BE2C (cell line): ENCODE measurements at places on chromosomes 1 and 21.

GRCh38 chr1:231508941-231509340, 19.5 kb upstream of the TSNAX start:
- DNase-seq, result no peak

DNA sequence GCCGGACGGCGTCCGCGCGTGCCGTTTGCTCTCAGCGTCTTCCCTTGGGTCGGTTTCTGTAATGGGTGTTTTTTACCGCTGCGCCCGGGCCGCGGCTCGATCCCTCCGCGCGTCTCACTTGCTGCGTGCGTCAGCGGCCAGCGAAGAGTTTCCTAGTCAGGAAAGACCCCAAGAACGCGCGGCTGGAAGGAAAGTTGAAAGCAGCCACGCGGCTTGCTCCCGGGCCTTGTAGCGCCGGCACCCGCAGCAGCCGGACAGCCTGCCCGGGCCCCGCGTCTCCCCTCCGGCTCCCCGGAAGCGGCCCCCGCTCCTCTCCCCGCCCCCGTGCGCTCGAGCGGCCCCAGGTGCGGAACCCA, 159.8 kb downstream of the RUNX1 start:
- no peak for DNase-seq

DNA sequence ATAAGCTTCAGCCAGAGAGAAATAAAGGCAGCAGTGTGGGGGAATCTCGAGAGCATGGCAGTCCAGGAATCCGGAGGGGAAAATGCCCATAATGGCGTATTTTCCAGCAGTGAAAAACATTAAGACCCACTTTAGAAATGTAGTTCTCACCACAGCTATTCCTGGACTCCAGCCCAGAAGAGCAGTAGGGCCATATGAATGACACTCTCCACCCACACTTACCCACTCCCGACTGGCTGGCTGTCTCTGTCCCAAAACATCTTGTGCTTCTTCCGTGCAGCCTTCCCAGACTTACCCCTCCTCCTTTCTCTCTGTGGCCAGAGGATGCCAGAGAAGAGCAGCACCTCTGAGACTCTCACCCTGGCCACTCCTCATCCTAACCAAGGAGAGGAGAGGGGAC, 56.4 kb downstream of the TRABD2B start:
- no peak for DNase-seq

DNA sequence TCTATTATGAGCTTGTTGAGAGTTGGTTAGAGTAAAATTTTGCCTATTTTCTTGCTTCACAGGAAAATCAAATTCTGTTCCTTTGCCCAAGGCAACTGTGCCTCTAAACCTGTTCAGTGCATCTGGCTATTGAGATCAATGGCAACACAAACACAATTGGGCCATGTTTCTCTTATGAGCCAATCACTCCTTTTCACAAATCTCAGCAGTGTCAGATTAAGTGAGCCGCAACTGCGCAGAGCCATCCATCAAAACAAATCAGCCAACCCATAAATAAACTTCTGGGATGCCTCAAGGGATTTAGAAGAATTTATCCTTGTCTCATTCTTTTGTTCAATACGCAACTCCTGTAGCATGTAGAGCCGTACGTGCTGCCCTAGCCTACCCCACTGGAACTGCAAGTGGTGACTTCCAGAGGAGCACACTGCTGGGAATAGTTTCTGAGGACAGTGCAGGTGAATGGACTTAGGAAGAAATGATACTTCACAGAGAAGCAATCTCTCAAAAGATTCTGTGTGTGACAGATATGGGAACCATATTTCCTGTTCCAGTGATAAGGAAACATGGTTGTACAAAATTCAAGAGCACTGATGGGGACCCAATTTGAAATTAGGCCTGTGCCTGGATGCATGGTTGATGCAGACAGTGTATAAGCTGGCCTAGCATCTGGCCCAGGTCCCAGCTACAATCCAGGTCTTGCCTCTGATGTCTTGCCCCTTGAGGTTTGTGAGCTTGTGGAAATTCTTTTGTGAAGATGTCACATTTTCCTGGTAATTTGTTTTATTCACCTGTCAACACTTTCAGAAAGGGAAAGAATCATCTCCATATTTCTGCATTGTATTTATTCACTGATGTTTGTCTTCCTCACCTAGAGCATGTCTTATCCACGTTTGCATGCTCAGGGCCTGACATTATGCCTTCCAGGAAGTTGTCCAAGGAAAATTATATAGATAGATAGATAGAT, 166.2 kb downstream of the URB2 start:
- DNase-seq, result no peak

- DNase-seq, result no peak
Measured at GRCh38 chr1:162353078-162353477, 23.6 kb downstream of the SPATA46 start.

DNA sequence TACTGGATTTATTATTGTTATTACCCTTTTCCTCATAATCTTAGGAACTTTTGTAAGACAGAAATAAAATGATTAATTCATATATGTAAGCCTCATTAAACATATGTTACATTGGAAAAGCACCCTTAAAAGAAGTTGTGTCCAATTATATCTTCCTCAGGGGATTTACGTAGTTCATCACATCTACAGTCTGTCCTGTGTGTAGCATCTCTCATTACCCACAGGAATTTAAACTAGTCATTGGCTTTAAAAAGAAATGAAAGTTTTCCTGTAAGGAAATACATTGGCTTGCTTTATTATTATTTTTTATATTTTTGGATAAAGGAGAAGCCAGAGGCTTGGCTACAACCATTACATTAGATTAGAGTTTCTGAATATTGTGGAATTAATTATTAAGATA, 56.1 kb downstream of the SWT1 start:
- DNase-seq, result no peak

DNA sequence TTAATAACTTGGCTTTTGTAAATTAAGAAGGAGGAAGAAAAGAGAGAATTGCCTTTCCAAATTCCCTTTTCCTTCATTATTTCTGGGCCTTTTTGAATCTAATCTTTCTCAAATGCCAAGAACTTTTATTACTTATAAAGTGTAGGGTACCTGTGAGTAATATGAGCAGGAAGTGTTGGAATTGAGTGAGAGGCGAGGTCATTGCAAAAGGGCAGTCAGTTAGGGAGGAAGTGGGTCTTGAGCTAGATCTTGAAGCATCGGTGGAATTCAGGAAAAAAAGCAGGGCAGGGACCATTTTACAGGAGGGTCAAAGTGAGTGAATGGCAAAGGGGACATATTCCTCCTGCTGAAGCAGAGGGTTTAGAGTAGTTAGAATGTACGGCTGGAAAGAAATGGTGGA, 23.4 kb downstream of the DDI2 start:
- no peak for DNase-seq

DNA sequence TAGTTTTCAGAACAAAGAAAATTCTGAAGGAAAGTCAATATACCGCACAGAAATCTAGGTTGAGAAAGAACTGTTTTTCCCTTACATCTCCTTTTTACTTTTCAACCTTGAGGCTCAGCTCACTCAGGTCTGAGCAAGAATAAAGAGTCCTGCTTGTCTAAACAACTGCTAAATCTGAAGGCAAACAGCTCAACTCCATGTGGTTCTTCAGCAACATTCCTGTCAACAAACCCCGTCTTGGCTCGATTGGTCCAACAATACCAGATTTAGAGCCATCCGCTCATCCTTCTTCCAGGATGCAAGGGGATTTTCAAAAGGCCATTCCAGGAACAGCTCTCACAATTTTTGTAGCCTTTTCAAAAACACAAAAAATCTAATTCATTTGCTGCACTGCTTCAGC, 119.8 kb downstream of the HLCS start:
- DNase-seq, result no peak
